ENCODE measurements at places on chromosomes 4 and X. TPM values are rescaled to one million over a fixed set of nuclear protein-coding genes. Genes with fewer than 3 reads are reported as not detected.

ANTXR2 gene
- total RNA-seq: 3.5 TPM

CCSER1 gene
- total RNA-seq: not detected

TEX13B gene
- total RNA-seq: not detected

HDAC8 gene
- total RNA-seq: 29.2 TPM

SULT1E1 gene
- total RNA-seq: not detected

SPIN2B gene
- total RNA-seq: 9.4 TPM

CLGN gene
- 6.6 TPM for total RNA-seq

ZIC3 gene
- total RNA-seq: not detected

ADRA2C gene
- total RNA-seq: 9.2 TPM

UBE2K gene
- total RNA-seq: 80.5 TPM

EGF gene
- 0.25 TPM for total RNA-seq

REELD1 gene
- total RNA-seq: not detected

STPG2 gene
- total RNA-seq: not detected

TRAM1L1 gene
- 0.52 TPM for total RNA-seq

GSX2 gene
- not detected for total RNA-seq

RPL34 gene
- 775 TPM for total RNA-seq

HPF1 gene
- total RNA-seq: 14.9 TPM

ATP2B3 gene
- 0.31 TPM for total RNA-seq

CTSO gene
- total RNA-seq: 1.3 TPM

CRMP1 gene
- 4.0 TPM for total RNA-seq

FABP2 gene
- total RNA-seq: not detected

CYTL1 gene
- total RNA-seq: not detected

P2RY4 gene
- total RNA-seq: 0.06 TPM

FGFBP2 gene
- 0.12 TPM for total RNA-seq

Measured in A549 treated with Hydrocortisone at 1 μM for 4 hours (cell line).